Panc1 (cell line): ENCODE measurements at places on chromosomes 6 and 20. TPM values are rescaled to one million over a fixed set of nuclear protein-coding genes. Genes with fewer than 3 reads are reported as not detected.

- DNase-seq, result no peak
Observed at GRCh38 chr6:111837007-111837406, 36.2 kb downstream of the FYN start.

DNA sequence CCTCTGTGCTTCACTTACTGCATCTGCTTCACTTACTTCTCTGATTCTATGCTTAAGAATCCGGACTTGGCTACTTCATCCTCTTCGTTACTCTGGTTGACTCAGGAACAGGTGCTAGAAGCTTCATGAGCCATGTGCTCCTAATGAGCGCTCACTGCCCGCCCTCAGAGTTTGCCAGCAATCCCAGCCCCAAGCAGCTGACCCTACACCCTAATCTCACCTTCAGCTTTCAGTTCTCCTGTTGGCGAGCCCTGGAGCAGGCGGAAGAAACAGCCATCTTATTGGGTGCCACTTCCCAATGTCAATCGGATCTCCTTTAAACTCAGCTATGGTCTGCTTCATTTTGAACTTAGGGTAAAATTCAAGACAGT is 61.3 kb downstream of the FOXA2 start:
- DNase-seq, result no peak

- no peak for DNase-seq
Observed at GRCh38 chr6:162963861-162964260, 236.1 kb downstream of the PACRG start.

GRCh38 chr20:50151034-50151743 is 2.3 kb downstream of the PEDS1 start:
- DNase-seq, result no peak

DNA sequence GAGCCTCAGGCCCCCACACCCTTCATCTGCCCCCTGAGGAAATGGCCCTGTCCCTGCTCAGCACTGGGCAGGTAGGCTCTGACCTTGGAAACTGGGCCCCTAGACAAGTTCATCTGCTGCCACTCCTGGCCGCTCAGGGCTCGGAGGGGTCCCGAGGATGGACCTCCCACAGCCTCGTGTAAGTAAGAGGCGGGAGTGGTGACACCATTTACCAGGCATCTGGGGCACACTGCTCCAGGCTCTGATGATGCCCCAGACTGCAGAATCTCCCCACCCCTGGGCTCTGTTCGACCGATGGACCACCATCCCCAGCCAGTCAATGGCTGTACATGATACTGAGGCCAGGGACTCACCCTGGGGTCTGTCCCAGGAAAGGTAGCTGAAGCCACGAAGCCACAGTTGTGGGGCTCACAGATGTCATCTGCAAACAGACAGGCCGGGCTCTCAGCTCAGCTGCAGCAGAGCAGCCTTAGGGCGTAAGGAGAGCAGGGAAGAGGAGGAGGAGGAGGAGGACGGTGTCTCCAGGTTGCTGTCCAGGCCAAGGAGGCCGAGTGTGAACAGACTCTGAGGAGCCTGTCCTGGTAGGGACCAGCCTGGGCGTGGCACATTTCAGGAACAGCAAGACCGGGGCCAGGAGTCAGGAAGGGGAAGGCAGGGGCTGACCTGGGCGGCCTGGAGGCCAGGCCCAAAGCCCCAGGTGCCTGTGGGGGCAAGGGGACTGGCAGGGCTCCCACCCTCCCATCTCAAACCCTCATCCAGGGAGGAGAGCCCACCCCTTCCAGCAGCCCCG is 300.4 kb downstream of the TAF4 start:
- no peak for DNase-seq

- no peak for DNase-seq
Observed at GRCh38 chr6:157570752-157571151, 189.8 kb downstream of the ZDHHC14 start.

DNA sequence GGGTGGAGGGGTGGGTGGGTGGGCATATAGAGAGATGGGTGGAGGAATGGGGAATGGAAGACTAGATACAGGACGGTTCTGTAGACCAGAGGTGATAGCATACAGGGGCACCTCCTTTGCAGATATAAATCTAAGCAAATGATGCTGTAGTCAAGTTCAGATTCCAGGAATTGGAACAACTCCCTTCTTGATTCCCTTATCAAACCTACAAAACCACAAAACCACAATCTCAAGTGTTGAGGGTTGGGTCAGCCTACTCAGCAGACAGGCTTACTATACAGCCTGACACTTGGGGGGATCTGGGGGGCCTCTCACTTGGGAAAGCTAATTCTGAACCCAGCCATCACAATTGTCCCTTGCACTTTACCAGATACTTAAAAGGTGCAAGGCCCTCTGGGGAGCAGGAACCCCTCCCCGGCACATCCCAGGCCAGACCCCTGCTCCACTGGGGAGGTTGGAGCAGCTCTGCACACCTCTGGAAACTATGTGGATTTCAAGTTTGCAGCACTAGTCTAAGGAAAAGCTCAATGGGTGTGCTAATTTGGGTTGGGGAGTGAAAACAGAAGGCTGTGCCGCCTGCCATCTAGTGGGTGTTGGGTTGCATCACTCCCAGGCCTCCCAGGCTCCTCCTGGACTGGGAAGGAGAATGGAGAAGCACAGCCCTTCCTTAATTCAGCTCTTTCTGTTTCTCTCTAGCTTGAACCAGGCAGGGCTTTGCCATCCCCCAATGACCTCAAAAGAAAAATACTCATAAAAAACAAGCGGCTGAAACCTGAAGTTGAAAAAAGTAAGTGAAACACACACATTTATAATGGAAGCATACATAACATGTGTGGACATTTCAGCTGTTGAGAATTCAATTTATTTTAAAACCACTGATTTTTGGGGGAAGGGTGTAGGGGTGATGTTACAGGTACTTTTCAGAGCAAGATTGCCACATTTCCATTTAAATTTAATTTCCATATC is 121.2 kb upstream of the LAMP5 start:
- DNase-seq, result no peak

GRCh38 chr20:10922506-10922905 is 248.7 kb upstream of the JAG1 start:
- no peak for DNase-seq

- DNase-seq, result no peak
Observed at GRCh38 chr6:89768324-89768723, 51.3 kb downstream of the MDN1 start.

DNA sequence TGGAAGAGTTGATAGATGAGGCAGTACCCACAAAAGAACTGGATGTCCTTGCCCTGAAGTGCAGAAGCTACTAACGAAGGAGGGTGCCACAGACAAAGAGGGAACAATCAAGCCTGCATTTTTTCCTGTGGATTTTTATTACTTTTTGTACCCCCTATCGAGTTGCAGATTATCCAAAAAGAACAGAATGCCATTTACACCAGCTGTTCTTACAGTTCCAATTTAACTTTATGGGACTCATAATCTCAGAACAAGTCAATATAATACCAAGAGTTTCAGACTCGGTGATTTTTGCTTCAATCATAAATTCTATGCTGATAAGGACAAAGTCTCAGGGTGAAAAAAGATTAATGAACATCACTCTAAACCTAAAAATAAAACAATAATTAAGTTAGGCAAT is 4.0 kb upstream of the CNKSR3 start:
- no peak for DNase-seq

DNA sequence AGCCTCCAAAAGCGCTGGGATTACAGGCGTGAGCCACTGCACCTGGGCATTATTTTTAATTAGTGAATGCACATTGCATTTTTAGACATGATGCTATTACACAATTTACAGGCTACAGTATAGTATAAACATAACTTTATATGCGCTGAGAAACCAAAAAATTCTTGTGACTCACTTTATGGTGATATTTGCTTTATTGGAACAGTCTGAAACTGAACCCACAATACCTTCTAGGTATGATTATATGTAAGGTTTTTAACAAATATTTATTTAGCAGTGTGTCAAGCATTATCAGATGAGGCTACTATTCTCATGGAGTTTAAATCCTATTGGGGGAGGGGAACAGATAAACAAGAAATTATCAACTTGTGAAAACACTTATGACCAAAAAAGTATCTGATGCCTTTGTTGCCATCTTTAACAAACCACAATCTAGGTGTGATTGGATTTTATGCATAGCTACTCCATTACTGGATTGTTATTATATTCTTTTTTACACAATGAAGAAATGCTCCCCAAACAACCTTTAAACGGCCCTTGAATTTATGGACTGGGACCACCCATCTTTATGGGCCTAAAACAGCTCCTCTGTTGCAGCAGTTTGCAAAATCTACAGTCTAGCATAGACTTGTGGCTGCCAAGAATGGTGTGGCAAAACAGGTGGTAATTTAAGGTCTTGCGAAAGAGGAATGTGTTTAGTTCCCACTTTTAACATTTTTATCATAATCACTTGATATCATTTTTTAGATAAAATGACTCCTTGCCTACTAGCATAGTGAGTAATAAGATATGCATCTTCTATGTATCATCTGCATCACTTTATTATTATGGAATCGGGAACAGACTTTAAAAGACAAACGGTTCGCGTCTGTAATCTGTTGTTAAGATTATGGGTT is 159.2 kb upstream of the C6orf118 start:
- no peak for DNase-seq

DNA sequence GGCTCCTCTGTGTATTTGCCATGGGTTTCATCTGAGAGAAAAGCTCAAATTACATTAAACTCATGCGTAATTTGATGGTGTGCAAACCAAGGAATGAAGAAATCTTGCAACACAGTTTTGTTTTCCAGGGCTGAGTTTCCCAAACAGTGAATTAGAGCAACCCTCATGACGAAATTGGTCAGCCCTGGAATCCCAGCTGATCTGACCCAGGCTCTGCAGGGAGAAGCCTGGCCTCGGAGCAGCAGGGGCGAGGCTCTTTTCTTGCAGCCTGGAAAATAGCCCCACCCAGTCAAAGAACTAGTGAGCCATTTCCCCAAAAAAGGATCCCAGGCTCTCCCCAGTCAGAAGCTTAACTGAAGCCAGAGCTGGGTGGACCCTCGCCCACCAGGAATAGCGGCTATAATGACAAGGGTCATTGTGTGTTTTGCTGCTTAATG is 107.3 kb upstream of the SNX9 start:
- no peak for DNase-seq

DNA sequence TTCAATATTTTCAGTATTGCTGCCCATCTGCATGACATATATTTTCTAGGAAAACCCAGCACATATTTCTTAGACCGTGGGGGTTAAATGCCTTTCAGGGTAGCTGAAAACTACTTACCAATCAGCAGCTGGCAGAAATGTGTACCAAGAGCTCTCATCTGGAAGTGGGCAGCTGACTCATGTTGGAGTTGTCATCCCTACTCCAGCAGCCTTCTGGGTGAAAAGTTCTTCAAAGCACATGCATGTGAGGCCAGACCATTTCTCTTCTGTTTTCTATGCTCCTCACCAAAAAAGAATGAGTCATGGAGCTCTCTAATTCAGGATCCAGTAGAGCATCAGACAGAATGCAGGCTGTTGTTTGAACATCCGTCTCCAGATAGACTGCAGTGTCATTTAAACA is 135.5 kb downstream of the PAX1 start:
- DNase-seq, result no peak

DNA sequence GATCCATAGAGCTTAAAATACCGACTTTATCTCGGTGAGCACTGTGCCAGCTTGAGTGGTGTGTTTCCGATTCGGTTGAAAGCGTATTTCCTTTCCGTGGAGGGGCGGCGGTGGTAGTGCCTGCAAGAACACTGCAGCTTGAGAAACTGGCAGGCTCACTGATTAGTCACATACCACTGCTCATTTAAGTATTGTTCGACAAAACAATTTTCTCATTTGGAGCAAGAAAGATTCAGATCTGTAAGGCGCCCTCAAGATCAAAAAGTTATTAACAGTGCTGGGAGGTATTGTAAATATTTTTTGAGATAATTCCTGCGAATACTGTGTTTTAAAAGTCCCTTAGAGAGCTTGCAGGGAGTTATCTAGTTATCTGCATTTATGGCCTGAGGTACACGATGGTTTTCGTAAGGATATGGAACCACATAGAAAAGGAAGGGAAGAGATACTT is 1.3 kb downstream of the MAPK14 start:
- peak; percentile 42 for DNase-seq

DNA sequence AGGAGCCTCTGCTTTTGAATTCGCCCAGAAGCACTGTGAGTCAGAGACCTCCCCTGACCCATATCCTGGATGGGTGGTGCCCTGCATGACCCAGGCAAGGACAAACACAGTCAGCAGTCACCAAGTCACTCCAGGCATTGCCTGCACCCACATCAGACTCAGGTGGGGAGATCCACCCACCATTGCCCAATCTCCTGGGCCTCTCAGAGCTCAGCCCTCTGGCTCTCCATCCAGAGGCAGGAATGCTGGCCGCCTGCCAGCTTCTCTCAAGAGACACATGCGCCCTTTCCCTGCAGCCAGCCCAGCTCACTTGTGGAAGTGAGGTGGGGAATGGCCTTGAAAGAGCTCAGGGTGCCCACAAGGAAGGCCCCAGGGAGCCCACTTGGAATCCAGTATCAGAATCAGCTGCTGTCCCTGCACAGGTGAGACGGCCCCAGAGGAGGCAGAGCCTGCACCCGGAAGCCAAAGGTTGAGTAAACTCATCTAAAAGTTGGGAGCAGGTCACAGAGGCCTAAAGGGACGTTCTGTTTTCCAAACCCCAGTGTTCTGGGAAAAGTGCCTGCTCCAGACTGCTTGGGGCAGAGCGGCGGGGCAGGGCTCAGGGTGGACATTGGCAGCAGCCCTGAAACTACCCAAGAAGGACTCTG is 129.8 kb downstream of the PREX1 start:
- DNase-seq, result peak; percentile 17

GRCh38 chr20:14375416-14375985 is 38.1 kb upstream of the FLRT3 start:
- no peak for DNase-seq

DNA sequence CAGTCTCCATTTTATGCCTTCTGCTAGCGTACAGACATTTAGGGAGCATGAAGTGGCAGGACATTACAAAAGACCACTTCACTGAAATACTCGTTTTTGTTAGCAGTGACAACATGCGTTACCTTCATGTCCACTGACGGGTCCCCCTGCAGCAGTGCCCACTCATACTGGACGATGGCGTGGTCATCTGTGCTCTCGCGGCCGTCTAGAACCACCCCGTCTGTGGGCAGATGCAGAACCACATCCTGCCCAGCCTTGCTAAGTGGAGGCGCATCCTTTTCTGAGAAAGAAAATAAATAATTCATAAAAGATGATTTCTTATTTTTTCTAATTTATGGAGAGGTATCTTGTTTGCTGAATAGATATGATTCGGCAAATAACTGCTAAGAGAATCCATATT is 11.3 kb downstream of the LRP11 start:
- DNase-seq, result no peak

GRCh38 chr6:169935348-169935718 is 183.9 kb downstream of the ERMARD start:
- no peak for DNase-seq

- DNase-seq, result no peak
Observed at GRCh38 chr6:5012519-5012918, 8.7 kb upstream of the RPP40 start.

The MYO6 gene
- total RNA-seq, result 52.3 TPM

The SEMG1 gene
- not detected for total RNA-seq

The THBS2 gene
- total RNA-seq, result 0.05 TPM

The SLC26A8 gene
- total RNA-seq, result not detected

The FAXC gene
- 9.0 TPM for total RNA-seq

The SAMD3 gene
- not detected for total RNA-seq

The OR2B6 gene
- 0.26 TPM for total RNA-seq

The CGA gene
- total RNA-seq, result not detected

The THBD gene
- 0.26 TPM for total RNA-seq
